ENCODE measurements at places on chromosomes 11 and 22.

- DNase-seq = no peak
Observed at GRCh38 chr11:127464325-127464724, 463.8 kb upstream of the KIRREL3 start.

DNA sequence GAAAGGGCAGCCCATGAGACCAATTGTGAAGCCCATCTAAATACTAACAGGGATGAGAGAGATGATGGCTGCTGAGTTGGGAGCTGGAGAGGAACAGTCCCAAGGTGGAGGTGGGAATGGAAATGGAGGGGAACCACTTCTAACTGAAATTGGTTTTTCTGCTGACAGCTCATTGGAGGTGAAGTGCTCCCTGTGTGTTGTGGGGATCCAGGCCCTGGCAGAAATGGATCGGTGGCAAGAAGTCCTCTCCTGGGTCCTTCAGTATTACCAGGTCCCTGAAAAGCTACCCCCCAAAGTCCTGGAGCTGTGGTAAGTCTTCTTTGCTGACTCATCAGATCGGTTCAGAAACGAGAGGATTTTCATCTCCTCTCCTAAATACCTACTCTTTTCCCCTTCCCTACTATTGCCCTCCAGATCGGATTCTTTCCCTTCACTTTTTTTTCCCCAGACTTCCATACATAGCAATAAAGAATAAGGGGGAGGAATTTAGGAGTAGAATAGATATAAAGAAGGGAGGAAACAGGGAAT lies 2.0 kb downstream of the PEX26 start:
- DNase-seq = no peak

DNA sequence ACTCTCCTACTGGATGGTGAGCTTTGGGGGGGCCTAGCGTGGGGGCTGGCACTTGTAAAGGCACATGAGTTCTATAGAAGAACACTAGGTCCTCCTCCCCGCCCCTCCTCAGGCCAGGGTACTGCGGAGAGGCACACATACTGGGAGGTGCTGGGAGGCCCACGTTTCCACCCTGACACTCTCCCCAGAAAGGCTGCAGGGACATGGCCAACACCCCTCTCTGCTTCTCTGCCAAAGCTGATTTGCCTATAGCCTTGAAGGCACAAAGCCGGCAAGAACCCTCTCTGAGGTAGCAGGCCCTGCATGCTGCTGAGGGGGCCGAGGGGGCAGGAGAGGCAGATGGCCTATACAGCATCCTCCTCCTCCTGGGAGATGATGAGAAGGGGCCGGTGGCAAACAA lies 112.8 kb downstream of the BUD13 start:
- no peak for DNase-seq

GRCh38 chr11:78801161-78801884 lies 226.7 kb upstream of the NARS2 start:
- peak; percentile 89 for DNase-seq

- peak; percentile 26 for DNase-seq
Observed at GRCh38 chr11:3840004-3840869, 522 bp downstream of the RHOG start.

- DNase-seq = no peak
Observed at GRCh38 chr11:1292644-1293618, 16.5 kb downstream of the TOLLIP start.

DNA sequence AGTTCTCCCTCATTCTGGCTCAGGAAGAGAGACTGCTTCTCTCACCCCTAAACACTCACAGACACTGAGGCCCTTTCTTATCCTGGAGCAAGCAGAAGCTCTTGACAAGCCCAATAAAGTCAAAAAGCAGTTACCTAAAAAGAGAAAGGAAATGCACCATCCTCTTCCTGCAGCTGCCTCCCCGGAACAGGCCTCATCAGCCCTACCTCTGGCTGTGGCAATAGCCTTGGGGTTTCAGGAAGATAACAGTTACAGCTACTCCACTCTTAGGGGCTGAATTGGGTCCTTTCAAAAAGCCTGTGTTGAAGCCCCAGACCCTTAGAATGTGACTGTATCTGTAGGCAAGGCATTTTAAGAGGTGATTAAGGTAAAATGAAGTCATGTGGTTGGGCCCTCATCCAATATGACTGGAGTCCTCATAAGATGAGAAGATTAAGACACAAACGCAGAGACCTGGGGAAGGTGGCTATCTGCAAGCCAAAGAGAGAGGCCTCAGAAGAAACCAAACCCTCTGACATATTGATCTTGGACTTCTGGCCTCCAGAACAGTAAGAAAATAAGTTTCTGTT lies 3.5 kb upstream of the LGALS12 start:
- no peak for DNase-seq
